Stimulated activated naive CD4-positive, alpha-beta T cell treated with Interleukin-2 at 50 U/mL for 16 hours (primary cell): ENCODE measurements at places on chromosomes 1 and 21.

- DNase-seq = no peak
These were observed 36.7 kb upstream of the RASAL2 start for GRCh38 chr1:178057141-178057765.

DNA sequence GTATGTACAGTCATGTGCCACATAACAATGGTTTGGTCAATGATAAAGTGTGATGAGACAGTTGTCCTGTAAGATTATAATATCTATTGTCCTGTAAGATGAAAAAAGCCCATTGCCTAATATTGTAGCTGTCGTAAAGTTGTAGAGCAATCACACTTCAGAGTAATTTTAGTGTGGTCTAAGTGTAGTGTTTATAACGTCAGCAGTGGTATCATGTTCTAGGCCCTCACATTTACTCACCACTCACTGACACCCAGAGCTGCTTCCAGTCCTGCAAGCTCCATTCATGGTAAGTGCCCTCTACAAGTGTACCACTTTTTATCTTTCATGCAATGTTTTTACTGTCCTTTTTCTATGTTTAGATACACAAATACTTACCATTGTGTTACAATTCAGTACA lies 259.9 kb upstream of the RAB4A start:
- DNase-seq = no peak

GRCh38 chr1:181126289-181126688 lies 37.8 kb downstream of the IER5 start:
- DNase-seq = no peak

DNA sequence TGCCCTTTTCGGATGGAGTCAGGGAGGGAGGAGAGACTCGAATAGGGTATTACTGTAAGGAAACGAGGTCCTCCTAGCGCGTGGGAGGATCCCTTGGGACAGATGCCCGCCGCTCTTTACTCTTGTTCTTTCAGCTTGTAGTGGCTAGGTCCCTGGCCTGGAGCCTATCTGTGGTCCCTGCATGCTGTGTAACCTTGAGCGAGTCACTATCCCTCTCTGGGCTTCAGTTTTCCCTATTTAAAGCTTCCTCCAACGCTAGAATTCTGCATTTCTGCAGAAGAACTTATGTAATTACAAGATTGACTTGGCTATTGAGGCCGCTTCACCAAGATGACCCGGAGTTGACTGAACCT lies 744 bp downstream of the MIER1 start:
- no peak for DNase-seq

DNA sequence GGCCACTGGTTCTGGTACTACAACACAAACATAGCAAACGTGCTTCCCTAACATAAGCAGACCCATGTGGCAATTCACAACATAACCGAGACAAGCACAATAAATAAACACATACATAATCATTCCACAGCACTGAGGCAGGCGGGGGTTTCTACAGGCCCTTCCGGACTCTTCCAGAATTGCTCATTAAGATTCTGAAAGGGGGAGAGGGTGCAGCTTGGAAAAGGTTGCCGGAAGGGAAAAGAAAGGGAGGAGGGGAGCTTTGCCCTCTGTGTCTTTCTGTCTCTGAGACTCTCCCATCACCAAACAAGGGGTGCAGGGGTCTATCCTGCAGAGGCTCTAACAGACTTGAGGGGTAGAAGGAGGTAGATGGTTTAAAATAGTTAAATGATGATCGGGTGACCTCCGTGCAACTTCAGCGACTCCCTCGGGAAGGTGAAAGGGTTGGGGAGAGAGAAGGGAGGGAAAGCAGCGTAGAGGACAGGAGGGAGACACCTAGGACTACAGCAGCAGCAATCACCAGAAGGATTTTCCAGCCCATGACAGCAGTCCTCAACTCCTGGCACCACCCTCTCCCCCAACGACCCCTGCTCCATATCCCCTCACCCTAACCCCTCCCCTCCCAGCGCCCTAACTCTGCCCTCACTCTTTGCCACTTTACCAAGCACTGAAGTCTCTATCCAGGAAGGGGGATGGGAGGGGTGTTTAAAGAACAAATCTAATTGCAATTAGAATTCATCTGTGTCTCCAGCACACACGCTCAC lies 365.5 kb upstream of the ESRRG start:
- no peak for DNase-seq

GRCh38 chr1:161725908-161726472 lies 4.6 kb downstream of the FCRLB start:
- DNase-seq = no peak
